ENCODE measurements at places on chromosomes 2 and 18. TPM values are rescaled to one million over a fixed set of nuclear protein-coding genes. Genes with fewer than 3 reads are reported as not detected.

DNA sequence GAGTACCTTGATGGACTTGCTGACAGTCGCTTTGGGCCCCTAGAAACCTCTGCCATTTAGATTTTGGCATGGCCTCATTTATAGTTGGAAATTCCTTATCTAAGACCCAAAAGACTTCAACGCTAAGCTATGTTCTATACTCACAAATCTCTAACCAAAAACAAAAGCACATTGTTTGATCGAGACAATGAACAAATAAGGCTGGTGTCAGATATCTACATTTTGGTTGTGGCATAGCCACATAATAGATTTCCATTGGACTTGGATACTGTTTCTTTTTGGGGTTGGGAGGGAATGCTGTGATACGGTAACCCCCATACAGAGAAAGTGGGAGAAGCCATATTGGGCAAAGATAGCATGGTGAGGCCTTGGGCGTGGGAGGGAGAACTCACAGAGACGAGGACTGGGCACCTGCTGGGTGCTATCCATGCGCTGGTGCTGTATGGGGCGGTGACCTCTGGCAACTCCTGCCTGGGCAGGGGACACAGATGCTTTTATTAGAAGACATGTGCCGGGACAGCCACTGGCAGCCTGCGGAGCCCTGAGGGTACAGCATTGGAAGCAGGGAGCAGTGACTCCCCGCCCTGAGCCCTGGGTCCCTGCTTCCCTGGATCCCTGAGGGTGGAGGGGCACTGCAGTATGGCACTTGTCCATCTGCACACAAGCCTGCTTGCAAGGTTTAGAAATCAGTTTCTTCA lies 97.1 kb downstream of the ASAP2 start:
- H3K4me3 ChIP-seq, result no peak overlapping the region
- no peaks in the 10 kb centered on the region for H3K27me3 ChIP-seq
- H3K4me1 ChIP-seq, result peaks cover 5% of the 10 kb centered on the region
- H3K27ac ChIP-seq, result peak overlapping the region; percentile 71
- no peak for DNase-seq
- peaks cover 9% of the 10 kb centered on the region for H3K36me3 ChIP-seq

- peaks cover 27% of the 10 kb centered on the region for H3K36me3 ChIP-seq
- H3K27ac ChIP-seq, result no peak overlapping the region
- no peak overlapping the region for H3K4me3 ChIP-seq
- H3K4me1 ChIP-seq, result no peaks in the 10 kb centered on the region
- no peaks in the 10 kb centered on the region for H3K27me3 ChIP-seq
- no peak for DNase-seq
Observed at GRCh38 chr2:11616851-11617415, 53.1 kb downstream of the NTSR2 start.

DNA sequence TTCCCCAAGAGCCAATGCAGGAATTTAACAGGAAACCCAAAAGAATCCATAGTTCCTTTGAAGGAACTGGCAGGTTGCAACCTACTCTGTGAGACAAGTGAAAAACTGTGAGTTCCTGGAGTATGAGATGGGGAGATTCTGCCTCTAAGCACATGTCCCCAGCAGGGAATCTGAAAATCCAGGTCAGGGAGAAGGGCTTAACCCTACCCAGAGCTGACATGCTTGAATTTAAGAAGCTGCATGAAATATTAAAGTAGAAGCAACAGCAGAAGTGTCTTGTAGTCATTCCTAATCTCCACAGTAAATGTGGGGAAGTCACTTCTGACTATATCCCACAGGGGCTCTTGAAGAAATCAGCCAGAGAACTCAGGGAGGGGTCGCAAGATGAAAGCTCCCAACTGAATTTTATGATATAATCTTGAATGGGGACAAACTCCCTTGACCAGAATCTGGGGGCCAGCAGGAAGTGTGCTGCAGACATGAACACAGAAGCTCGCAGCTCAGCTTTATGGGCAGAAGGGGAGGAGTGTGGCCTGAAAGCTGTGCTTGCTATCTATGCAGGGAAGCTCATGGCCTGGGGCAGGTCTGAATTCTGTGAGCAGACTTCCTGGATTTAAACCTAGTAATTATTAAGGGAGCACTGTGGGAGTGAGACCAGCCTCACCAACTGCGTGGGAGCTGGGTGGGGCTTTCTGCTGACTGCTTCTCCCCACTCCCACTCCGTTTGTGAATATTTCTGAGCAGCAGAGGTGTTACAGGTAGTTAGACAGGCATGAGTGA lies 184.1 kb upstream of the KYNU start:
- peaks cover 32% of the 10 kb centered on the region for H3K4me1 ChIP-seq
- no peaks in the 10 kb centered on the region for H3K27me3 ChIP-seq
- no peak overlapping the region for H3K4me3 ChIP-seq
- no peak for DNase-seq
- no peak overlapping the region for H3K27ac ChIP-seq
- no peaks in the 10 kb centered on the region for H3K36me3 ChIP-seq

Gene PDCD1
- not detected for total RNA-seq

- no peak overlapping the region for H3K27ac ChIP-seq
- peaks cover 19% of the 10 kb centered on the region for H3K36me3 ChIP-seq
- peaks cover 9% of the 10 kb centered on the region for H3K4me1 ChIP-seq
- no peak overlapping the region for H3K4me3 ChIP-seq
Observed at GRCh38 chr18:35671966-35672603, 90.5 kb downstream of the GALNT1 start.

Gene UGT1A6
- total RNA-seq, result not detected

Gene PAIP2B
- total RNA-seq, result 23.9 TPM

- H3K4me3 ChIP-seq, result no peak overlapping the region
- DNase-seq, result no peak
- H3K36me3 ChIP-seq, result no peaks in the 10 kb centered on the region
- H3K27me3 ChIP-seq, result no peaks in the 10 kb centered on the region
- no peak overlapping the region for H3K27ac ChIP-seq
Observed at GRCh38 chr2:28702415-28702861, 49.2 kb upstream of the PPP1CB start.

- H3K4me3 ChIP-seq, result no peak overlapping the region
- H3K27me3 ChIP-seq, result peaks cover 42% of the 10 kb centered on the region
- DNase-seq, result no peak
- peaks cover 11% of the 10 kb centered on the region for H3K4me1 ChIP-seq
- H3K36me3 ChIP-seq, result no peaks in the 10 kb centered on the region
Observed at GRCh38 chr2:70931376-70932000, 4.2 kb upstream of the ATP6V1B1 start.

Gene SLC23A3
- total RNA-seq, result 2.8 TPM

GRCh38 chr2:45890819-45891218 lies 239.3 kb downstream of the PRKCE start:
- no peak overlapping the region for H3K27ac ChIP-seq
- H3K4me1 ChIP-seq, result peaks cover 11% of the 10 kb centered on the region
- no peak for DNase-seq

Data from progenitor cell of endocrine pancreas (in vitro differentiated cells).